ENCODE measurements at places on chromosomes 13 and 19.
A peak's percentile ranks its signal among the peaks of the same experiment; 100 is the strongest.

GRCh38 chr13:49667773-49668172 is 23.5 kb downstream of the EBPL start:
- DNase-seq = no peak

GRCh38 chr19:46014941-46015686 is 7.7 kb downstream of the PGLYRP1 start:
- DNase-seq = peak; percentile 51

GRCh38 chr13:109645831-109646230 is 140.6 kb downstream of the IRS2 start:
- no peak for DNase-seq

DNA sequence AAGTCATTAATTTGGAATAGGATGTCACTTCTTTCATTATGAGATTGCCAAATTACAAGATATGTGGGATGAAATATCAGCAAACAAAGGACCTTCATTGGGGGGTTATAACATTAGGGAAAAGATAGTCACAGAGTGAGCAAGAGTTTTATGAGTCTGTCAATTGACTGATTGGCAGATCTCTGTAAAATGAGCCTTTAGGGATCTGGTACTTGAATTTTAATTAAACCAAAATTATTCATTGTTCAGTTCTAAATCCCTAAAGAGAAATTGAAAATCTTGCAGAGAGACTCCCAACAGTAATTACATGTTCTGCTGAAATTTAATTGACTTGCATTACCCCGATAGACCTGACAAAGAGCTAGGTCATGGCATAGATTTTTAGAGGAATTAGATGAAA is 768.1 kb upstream of the SPRY2 start:
- DNase-seq = no peak

DNA sequence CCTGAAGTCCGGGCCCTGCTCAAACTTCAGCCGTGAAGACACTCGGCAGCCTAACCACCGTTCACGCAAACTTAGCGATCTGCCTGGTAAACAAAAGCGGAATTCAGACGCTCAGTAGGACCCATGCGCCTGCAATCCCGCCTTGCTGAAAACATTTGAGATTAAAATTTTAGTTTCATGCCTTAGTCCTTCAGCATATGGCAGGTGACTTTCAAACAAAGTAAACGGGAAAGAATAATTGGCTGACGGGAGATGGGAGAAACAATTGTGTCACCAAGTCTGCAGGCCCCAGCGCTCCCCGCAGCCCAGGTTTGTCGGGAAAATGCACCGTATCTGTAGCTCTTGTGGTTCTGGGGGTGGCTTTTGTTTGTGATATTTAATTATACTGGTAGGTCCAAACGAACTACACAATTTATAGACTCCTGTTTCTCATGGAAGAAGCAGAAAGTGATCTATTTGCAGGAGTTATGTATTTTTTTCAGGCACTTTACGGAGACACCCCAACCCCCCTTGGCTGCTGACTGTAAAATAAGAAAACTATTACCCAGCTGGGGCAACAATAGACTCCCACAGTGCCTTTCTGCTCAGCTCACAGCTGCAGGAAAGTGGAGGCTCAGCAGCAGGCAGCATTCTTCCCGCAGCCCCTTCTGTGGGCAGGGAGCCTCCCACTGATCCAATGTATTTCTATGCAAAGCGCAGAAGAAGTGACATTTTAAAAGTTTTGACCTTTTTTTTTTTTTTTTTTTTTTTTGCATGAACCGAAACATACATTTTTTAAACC is 94.8 kb downstream of the SOX1 start:
- no peak for DNase-seq

DNA sequence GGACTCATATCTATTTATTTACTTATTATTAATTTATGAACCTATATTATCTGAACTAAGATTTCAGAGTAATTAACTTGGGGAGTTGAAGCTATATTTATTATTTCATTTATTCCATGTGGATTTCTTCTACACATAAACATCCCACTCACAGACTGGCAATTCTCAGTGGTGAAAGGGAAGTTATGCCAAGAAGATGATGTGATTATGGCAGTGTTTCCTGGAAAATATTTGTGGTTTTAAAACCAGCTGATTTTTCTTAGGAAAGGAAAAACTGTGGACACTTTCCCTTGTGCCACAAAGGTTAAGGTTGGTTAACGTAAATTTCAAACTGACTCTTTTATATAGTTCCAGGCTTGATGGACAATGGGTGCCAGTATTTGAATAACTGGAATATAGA is 513.1 kb downstream of the SLITRK6 start:
- DNase-seq = no peak

DNA sequence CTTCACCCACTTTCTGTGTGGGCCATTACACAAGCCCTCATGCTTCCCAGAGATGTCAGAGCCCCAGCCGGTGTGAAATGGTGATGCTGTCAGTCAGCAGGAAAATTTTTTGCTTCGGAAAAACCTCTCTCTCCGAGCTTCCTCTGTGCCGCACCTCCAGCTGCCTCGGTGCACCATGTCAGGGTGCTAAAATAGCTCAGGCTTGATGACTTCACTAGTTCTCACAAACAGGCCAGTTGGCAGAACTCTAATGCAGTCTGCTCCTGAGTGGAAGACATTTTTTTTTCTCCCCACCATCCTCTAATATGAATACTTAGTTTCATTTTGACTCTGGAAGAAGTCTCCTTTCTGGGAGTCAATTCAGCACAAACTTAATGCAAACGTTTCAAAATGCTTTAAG is 71.3 kb downstream of the KLF12 start:
- DNase-seq = peak; percentile 1

- DNase-seq = no peak
Observed at GRCh38 chr13:22740264-22740663, 440.5 kb upstream of the SGCG start.

DNA sequence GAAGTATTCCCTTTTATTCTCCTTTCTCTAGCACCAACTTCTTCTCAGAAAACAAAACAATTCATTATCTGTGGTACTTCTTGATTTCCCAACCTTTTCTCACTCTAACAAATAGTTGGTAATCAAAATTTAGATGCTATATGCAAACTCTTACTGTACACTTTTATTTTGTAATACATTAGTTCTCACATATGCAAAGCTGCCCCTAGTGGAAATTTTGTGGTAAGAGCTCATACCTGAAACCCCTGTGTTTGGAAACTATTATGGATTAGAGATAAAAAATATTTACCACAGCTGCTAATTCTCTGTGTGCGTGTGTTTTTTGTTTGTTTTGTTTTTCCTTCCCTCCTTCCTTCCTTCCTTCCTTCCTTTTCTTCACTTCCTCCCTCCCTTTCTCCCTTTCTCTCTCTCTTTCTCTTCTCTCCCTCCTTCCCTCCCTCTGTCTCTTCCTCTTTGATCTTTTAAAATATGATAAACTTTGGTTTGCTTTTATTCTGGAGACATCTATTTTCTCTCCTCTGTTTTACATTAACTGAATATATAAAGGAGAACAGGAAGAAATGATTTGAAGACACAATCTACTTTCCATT is 537.4 kb downstream of the SLITRK6 start:
- DNase-seq = no peak

DNA sequence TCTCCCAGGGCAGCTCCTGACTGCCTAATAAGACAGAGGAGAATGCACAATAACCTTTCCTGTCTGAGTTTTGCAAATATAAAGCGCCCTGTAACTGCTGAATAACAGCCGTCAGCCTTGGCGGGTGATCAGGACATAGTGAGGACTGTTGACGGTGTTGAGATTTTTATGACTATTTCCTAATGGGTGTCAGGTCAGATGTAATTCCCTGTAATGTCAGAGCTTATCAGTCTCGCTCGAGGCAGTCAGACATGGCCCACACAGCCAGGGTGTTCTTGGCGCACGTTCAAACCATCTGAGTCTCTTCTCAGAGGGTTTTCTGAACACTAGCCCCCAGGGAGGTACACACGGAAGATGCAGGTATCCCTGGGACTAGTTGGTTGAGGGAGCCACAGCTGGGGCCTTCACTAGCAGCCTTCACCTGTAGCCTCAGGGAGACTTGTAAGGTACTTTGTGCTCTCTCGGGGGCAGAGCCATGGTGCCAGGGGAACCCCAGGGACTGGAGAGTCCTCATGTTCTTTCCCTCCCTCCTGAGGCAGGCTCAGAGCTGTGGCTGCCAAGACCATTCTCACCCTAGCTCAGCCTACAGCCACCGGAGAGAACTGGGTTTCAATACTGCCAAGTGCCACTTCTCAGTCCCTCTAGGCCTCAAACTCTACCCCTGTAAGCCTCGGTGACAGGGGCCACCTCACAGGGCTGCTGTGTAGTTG is 213.1 kb downstream of the UQCRFS1 start:
- DNase-seq = no peak

DNA sequence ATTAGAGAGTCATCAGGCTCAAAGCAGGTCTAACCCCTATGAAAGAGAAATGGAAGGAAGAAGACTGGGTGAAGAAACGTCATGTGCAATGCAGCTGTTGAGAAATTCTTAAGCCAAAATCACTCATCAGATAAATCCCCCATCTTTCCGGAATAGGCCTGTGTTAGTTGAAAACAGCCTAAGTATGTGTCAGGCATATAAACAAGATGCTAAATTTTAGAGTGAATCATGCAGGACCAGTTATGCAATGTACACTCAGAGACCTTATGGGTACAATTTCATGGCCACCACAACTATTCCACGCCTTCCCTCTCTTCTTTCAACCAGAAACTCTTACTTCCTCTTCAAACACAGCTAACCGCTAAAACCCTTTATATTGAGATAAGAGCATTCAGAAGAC is 717.7 kb upstream of the ATXN8OS start:
- DNase-seq = no peak

GRCh38 chr13:29709407-29710069 is 114.0 kb upstream of the SLC7A1 start:
- DNase-seq = no peak

DNA sequence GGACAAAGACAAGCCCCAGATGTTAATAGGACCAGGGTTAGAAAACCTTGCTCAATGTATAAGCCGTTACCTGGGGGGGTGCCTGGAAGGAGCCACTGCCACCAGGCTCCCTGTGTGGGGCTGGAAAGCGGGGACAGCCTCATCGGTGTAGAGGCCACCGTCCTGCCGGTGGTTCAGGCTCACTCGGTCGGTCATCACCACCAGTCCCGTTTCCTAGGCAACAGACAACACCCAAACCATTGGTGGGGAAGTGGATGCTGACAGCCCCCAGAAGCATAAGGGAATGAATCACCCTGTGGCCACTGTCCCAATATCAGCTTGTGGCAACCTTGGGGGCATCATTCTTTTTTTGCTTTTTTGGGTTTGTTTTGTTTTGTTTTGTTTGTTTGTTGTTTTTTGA is 55.8 kb downstream of the CPAMD8 start:
- DNase-seq = no peak

- DNase-seq = no peak
Observed at GRCh38 chr13:82571653-82572052, 1310.6 kb downstream of the SLITRK1 start.

- DNase-seq = no peak
Observed at GRCh38 chr13:51865838-51866237, 4.1 kb downstream of the CCDC70 start.

DNA sequence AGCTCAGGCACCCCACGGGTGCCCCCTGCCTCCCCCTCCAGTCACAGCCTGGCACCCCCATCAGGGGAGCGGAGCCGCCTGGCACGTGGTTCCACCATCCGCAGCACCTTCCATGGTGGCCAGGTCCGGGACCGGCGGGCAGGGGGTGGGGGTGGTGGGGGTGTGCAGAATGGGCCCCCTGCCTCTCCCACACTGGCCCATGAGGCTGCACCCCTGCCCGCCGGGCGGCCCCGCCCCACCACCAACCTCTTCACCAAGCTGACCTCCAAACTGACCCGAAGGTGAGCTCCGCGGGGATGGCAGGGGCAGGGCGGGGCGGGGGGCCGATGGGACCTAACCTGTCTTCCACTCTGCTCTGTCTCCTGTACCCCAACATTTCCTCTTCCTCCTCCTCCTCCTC is 25.0 kb downstream of the CKM start:
- DNase-seq = no peak

DNA sequence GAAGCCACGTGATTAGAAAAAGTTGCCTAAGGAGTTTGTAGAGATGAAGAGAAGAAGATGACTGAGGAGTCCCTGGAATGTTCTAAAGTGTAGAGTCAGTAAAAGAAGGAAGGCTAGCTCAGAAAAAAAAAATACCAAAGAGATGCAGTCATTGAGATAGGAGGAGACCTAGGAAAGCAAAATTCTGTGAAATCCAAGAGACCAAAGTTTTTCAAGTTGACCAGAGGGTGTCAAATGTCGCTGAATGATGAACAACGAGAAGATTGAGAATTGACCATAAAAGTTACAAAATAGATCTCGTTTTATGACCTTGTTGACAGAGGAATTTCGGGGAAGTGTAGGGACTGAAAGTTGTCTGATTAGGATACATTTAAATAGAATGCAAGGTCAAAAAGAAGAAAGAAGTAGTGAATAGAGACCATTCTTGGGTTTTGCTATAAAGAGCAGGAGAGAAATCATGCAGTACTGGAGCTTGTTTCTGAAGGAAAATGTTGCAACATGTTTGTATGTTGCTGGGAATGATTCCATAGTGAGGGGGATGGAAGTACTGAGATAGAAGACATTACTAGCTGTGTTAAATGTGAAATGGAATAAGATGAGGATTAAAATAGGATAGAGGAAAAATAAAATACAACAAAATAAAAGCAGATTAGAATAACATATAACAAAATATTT is 30.2 kb upstream of the HTR2A start:
- DNase-seq = no peak

DNA sequence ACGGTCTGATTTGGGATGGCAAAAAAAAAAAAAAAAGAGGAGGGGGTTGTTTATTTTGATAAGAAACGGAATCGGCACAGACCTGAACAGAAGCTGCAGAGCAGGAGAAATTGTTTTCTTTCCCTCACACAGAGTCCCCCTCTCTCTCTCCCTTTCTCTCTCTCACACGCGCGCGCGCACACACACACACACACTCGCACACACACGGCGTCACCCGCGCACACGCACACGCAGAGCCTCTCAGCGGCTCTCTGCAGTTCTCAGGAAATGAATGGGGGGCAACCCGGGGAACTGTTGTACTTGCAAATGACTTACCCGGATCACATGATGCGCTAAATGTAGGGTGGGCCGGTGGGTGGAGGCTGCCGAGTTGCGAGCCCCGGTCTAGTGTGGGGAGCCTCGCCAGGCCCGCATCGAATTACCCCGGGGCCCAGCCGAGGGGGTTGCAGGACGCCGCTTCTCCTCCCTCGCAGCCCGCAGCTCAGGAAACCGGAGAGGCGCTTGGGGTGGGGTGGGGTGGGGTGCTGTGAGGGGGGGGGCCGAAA is 475 bp downstream of the KLF12 start:
- peak; percentile 94 for DNase-seq

- no peak for DNase-seq
Observed at GRCh38 chr19:1648920-1649541, 3.4 kb downstream of the TCF3 start.

- DNase-seq = no peak
Observed at GRCh38 chr13:48299591-48299990, 4.0 kb upstream of the RB1 start.

DNA sequence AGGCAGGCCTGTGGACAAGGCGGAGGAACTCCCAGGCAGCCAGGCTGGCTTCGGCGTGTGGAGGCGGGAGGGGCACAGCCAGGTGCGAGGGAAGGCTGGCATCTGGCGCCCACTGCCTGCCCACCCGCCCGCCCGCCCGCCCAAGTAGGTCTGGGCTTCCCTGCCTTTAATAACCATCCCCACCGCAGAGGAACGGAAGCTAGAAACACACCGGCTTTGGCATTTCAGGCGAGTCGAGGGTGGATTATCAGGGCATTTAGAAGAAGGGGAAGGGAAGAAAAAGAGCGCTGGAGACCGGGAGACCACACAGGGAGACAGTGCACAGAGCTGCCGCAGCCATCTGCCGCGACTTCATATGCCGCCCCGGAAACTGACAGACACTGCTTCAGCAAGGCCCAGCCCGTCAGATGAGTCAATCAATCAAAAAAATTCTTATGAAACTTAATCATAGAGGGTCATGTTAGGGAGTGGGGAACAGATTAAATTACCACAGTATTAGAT is 199.7 kb downstream of the TSHZ3 start:
- DNase-seq = no peak

- no peak for DNase-seq
Observed at GRCh38 chr13:30033681-30034457, 183.5 kb upstream of the UBL3 start.

Measured in central memory CD4-positive, alpha-beta T cell (primary cell).